ENCODE measurements at places on chromosomes 16 and 17.
A peak's percentile ranks its signal among the peaks of the same experiment; 100 is the strongest.

DNA sequence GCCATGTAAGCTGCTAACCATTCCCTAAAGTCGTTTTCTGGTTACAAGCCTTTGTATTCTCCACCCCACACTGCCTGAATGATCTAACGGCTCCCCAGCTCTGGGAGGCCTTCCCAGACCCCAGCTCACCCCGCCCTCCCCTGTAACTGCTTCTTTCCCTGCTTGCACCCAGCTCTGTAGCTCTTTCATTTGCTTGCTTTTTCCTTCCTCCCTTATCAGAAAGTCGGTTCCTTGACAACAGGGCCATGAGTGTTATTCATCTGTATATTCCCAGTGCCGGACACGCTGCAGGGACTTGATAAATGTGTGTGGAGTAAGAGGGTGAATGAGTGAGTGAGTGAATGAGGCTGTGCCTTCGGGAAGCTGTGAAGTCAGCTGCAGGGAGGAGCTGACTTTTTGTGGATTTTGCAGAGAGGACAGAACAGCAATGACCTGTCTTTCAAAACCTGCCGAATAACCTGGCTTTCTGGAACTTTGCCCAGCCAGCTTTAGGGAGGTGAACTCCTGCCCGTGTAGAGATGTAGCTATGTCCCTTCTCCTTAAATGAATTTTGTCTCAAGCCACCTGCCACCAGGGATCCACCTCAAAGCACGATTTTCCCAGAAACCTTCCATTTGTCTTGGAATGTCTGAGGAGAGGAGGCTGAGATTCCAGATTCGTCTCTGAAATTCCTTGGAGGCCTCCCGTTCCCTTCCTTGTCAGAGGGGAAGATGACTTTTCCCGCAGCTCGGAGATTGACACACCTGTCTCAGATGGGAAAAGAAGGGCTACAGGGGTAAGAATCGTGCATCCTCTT lies 20.0 kb upstream of the CACNG4 start:
- DNase-seq, result no peak

- no peak for DNase-seq
Observed at GRCh38 chr16:76932541-76933211, 258.3 kb upstream of the MON1B start.

DNA sequence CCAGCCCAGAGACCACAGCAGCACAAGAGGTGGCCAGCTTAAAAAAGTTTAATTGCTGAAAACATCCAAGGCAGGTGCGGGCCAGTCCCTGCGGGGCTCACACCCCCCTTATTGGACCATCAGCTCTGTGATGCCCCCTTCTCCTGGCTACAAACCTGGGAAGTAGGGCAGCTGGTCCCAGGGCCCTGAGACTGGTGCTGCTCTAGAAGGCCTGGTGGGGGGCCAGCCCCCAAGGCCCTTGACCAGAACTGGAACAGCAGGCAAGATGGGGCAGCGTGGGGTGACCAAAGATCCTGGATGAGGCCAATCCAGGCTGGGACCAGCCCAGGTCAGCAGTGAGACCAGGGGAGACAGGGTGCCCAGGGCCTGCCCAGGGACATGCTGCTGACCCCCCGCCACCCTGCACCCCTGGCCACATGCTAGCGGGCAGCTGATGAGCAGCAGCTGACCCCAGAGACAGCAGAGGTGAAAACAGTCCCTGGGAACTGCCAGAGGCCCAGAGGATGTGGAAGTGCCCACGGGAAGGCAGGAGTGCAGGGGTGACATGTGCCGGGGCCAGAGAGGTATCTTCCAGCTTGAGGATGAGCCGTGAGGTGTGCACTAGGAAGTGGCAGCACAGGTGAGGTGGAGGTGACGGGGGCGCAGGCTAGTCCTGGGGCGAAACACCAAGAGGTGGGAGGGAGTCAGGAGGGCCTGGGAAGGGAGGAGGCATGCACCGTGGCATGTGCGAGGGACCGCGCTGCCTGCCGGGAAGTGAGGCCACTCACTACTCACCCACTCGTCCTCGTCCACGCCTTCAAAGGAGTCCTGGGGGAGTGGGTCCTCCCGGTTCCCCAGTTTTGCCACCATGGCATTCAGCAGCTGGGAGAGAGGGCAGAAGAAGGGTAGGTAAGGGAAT lies 3.6 kb upstream of the PAM16 start:
- DNase-seq, result no peak

- no peak for DNase-seq
Observed at GRCh38 chr16:50669741-50670140, 11.4 kb downstream of the SNX20 start.

DNA sequence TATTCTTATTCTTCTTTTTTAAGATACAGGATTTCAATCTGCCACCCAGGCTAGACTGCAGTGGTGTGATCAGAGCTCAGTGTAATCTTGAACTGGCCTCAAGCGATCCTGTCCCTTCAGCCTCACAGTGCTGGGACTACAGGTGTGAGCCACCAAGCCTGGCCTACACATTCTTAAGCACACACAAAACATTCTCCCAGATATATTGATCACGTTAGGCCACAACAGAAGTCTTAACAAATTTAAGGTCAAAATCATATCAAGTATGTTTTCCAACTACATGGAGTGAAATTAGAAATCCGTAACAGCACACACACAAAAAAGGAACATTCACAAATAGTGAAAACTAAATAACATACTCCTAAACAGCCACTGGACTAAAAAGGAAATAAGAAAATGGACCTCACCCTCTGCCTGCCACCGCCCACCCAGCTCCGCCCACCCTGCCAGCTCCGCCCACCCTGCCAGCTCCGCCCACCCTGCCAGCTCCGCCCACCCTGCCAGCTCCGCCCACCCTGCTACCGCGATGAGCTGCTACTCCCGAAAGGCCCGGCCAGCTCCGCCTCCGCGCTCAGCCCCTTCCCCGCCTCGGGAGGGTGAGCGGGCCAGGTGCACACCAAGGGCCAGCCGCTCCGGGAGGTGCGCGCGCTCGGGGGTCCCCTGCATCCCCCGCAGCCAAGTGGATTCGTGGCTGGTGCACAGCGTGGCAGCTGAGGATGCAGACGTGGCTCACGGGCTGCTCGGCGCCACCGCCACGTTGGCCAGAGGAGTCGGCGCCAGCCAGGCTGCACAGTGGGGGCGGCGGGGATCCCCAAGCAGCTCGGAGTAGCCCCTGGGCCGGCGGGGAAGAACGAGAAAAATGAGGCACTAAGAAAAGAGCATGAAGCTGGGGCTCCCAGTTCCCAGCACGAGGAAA lies 41.2 kb downstream of the C16orf87 start:
- no peak for DNase-seq

DNA sequence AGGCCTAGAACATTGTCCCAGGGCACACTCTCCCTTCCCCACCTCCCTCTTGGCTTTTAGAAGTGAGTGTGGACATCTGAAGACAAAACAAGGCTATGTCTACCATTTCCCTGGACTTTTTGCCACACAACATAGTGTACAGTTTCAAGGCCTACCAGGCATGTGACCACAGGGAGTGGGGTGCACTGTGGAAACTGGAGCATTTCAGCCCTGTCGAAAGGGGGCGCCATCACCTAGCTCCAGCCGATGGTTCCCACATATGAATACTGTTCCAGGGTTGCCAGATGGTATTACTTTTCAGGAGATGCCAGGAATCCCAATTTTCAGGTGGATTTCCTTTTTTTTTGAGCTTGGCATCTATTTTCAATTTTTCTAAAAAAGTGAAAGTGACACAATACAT lies 140.7 kb downstream of the KATNIP start:
- no peak for DNase-seq

DNA sequence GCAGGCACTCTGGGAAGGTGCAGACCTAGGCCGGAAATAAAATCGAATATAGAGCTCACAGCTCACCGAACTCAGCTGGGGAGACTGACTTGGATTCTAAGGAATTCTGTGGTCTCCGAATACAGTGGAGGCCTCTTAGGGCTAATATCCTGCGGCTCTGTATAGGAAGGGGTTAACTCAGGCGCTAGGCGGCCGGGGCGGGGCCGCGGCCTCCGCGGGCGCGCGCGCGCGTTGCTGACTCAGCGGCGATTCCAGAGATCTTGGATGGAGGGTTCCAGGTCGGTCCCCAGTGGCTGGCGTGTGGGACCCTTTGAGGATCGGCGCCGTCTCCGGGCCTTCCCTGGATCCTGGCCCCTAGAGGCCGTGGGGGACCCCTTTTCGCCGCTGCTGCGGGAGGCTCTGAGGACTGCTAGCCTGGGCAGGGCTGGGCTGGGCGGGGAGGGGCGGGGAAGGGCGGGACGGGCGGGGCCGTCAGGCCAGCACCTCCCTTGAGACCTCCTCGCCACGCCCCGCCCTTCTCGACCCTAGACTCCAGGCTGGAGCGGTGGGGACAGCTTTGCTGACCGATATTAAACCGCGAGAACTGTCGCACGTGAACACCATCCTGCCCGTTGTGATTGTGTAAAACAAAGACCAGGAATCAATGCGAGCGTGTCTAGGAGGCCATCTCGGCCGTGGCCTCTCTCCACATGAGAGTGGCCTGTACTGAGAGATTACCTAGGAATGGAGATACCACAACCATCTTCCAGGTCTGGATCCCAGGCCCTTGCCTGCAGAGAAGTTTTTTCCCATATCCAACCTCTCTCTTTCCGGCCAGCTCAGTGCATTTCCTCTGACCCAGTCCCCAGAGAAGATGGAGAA lies 1.4 kb upstream of the PLEKHH3 start:
- peak; percentile 41 for DNase-seq

DNA sequence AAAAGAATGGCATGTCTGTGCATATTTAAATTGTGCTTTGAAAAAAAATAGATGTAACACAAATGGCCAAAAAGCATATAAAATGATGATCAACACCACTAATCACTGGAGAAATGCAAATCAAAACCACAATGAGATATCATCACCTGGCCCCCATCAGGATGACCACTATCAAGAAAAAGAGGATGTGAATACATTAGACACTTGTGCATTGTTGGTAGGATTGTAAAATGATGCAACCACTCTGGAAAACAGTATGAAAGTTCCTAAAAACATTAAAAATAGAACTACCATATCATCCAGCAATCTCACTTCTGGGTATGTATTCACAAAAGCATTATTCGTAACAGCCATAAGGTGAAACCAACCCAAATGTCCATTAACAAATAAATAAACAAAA lies 91.5 kb downstream of the SPAG9 start:
- DNase-seq, result no peak

Data from NCI-H1417 treated with DMSO at 0.1 percent for 48 hours (cell line).